ENCODE measurements at places on chromosomes 2 and 18. TPM values are rescaled to one million over a fixed set of nuclear protein-coding genes. Genes with fewer than 3 reads are reported as not detected.

The SLC14A1 gene
- total RNA-seq, result 4.1 TPM

The CYS1 gene
- 2.1 TPM for total RNA-seq

The CAPN14 gene
- total RNA-seq, result not detected

The SLC38A11 gene
- total RNA-seq, result not detected

The QPCT gene
- 1.9 TPM for total RNA-seq

The RTN4 gene
- 203 TPM for total RNA-seq

The ELOA2 gene
- not detected for total RNA-seq

The PPIL3 gene
- total RNA-seq, result 53.0 TPM

The GALM gene
- 21.0 TPM for total RNA-seq

The TUBA3E gene
- total RNA-seq, result not detected

The THSD7B gene
- total RNA-seq, result not detected

The SERPINB11 gene
- not detected for total RNA-seq

The KLHL14 gene
- not detected for total RNA-seq

The CMPK2 gene
- total RNA-seq, result 3.2 TPM

The ASB18 gene
- total RNA-seq, result not detected

The CDK5R2 gene
- total RNA-seq, result 0.06 TPM

The STAM2 gene
- 17.9 TPM for total RNA-seq

The POTEI gene
- not detected for total RNA-seq

The KHK gene
- total RNA-seq, result not detected

The GBX2 gene
- total RNA-seq, result not detected

The INPP5D gene
- 0.10 TPM for total RNA-seq

The IL36A gene
- total RNA-seq, result not detected

The EDAR gene
- not detected for total RNA-seq

The ST8SIA5 gene
- 0.10 TPM for total RNA-seq

The TRIM43 gene
- not detected for total RNA-seq

The CCDC68 gene
- total RNA-seq, result 1.5 TPM

The STARD6 gene
- total RNA-seq, result not detected

The PIEZO2 gene
- 2.1 TPM for total RNA-seq

The OBSL1 gene
- 117 TPM for total RNA-seq
